ENCODE measurements at places on chromosomes 1 and 21.

DNA sequence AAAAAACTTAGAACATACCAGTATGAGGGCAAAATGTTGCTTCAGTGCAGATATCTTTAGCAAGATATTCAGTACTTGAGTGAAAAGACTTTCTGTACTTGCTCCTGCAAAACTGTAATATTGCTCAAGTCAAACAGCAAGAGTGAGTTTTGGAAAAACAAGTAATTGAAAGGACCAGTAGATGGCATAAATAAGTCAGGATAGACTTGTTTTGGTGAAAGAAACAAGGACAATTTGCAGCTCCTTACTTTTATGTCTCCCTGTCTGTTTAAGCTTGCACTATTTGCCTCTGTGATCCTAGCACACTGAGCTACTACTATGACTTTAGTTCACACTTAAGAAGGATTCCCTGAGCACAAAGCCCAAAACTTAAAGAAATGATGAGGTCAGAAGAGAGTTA, 39.1 kb downstream of the IFI44 start:
- no peak overlapping the region for H3K27ac ChIP-seq
- no peak for DNase-seq
- no peaks in the 10 kb centered on the region for H3K27me3 ChIP-seq

GRCh38 chr1:11301601-11302000, 28.6 kb downstream of the UBIAD1 start:
- H3K27me3 ChIP-seq, result no peaks in the 10 kb centered on the region
- H3K4me3 ChIP-seq, result no peak overlapping the region
- no peak for DNase-seq
- H3K27ac ChIP-seq, result no peak overlapping the region
- no peaks in the 10 kb centered on the region for H3K36me3 ChIP-seq
- H3K4me1 ChIP-seq, result no peaks in the 10 kb centered on the region

DNA sequence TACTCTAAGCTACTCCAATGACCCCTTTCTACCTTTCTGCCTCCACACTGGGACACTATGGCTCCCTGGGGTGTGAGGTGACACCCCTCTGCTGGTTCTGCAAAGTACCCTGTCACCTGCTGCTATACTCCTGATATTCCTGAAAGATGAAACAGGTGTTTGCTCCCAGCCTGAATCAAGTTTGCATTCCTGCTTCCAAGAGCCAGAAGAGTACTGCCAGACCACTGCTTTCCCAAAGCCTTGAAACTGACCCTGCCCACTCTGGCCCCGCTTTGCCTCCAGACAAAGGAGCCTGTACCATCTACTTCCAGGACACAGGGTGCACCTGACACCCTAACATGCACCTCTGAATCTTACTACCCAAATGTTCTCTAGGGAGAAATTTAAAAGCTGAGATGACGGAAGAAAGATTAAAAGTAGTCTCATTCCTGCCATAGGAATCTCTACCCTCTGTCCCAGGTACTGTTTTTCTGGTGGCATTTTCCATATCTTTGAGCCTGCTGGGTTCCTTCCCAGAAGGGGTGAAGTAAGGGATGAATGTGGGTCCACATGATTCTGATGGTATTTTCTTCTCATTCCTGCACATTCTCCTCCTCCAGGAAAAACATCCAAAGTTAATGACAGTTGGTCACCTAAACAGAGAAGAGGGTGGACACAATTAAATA, 70.3 kb upstream of the DUSP10 start:
- H3K27me3 ChIP-seq, result no peaks in the 10 kb centered on the region
- no peak overlapping the region for H3K4me3 ChIP-seq
- no peak overlapping the region for H3K27ac ChIP-seq
- no peaks in the 10 kb centered on the region for H3K36me3 ChIP-seq
- DNase-seq, result no peak
- H3K4me1 ChIP-seq, result peaks cover 2% of the 10 kb centered on the region

DNA sequence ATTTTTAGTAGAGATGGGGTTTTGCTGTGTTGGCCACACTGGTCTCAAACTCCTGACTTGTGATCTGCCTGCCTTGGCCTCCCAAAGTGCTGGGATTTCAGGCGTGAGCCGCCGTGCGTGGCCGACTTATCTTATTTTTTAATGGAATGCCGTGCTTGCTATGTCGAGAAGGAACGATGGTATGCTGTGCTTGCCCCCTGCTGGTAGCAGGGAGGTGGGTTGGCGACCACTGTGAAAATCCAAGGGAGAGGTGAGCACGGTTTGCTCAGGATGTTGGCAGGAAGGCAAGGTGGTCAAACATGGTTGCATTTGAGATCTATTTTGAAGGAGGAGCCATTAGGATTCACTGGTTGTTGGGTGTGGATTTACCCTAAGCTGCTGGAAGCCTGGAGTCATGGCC, 45.8 kb upstream of the RCC2 start:
- H3K27me3 ChIP-seq, result peaks cover 4% of the 10 kb centered on the region
- no peak overlapping the region for H3K4me3 ChIP-seq
- H3K36me3 ChIP-seq, result no peaks in the 10 kb centered on the region
- no peak for DNase-seq
- H3K4me1 ChIP-seq, result no peaks in the 10 kb centered on the region

GRCh38 chr21:42672699-42673458, 19.5 kb downstream of the PDE9A start:
- no peak overlapping the region for H3K4me3 ChIP-seq
- peaks cover 8% of the 10 kb centered on the region for H3K27me3 ChIP-seq
- peaks cover 2% of the 10 kb centered on the region for H3K36me3 ChIP-seq
- H3K27ac ChIP-seq, result no peak overlapping the region

DNA sequence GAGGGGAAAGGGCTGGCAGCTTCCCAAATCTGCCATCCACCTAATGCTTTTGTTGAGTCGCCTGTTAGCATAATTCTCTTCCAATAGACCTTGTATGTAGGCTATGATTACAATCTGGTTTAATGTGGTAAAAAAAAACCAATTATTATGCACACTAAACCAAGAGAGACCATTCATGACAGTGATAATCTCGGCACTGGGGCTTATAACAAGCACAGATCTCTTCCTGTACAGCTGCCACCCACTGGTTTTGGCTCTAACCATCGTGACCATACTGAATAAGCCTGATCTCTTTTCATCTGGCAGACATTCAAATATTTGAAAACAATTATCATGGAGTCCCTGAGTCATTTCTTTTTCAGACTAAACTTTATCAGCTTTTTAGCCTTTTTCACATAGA, 12.0 kb upstream of the SYT14 start:
- no peaks in the 10 kb centered on the region for H3K36me3 ChIP-seq
- no peaks in the 10 kb centered on the region for H3K4me1 ChIP-seq
- peaks cover 3% of the 10 kb centered on the region for H3K27me3 ChIP-seq
- no peak overlapping the region for H3K4me3 ChIP-seq
- no peak overlapping the region for H3K27ac ChIP-seq
- DNase-seq, result no peak

DNA sequence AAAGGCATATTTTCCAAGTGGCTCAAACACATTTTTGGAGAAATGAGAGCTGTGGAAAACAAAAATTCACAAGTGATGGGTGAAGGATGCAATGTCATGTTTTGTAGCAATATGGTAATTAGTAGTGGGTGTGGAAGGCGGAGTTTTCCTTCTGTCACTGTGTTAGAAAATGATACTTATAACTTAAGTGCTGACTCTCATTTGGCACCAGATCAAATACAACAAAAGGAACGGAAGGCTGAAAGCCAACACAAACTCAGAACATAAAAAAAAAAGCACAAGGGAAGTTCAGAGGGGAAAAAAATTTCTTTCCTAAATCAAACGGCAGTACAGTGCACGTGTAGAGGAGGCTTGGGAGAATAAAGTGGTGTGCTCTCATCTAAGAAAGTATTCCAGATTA, at the start of gene TNFSF18:
Gene TNFSF18, minus strand, starts transcription at position 77 of the 400 bp plus-strand sequence. Its CDS starts 45 bp downstream, at position 32.
- no peak within 1 kb of the TSS for H3K4me3 ChIP-seq
- no peak within 1 kb of the TSS for H3K27ac ChIP-seq
- no peaks in the 10 kb centered on the region for H3K27me3 ChIP-seq
- no peaks in the 10 kb centered on the region for H3K4me1 ChIP-seq
- no peaks in the 10 kb centered on the region for H3K36me3 ChIP-seq

GRCh38 chr1:18341291-18342069, 139.2 kb upstream of the KLHDC7A start:
- H3K27ac ChIP-seq, result no peak overlapping the region
- no peak overlapping the region for H3K4me3 ChIP-seq
- no peaks in the 10 kb centered on the region for H3K27me3 ChIP-seq
- DNase-seq, result no peak
